ENCODE measurements at places on chromosomes 16 and 17.

- no peak for DNase-seq
Observed at GRCh38 chr16:67248073-67248400, 742 bp upstream of the SLC9A5 start.

GRCh38 chr17:20009052-20009301, 182 bp upstream of the SPECC1 start:
- no peak for DNase-seq

- DNase-seq = no peak
Observed at GRCh38 chr17:13784434-13785095, 182.8 kb upstream of the HS3ST3A1 start.

DNA sequence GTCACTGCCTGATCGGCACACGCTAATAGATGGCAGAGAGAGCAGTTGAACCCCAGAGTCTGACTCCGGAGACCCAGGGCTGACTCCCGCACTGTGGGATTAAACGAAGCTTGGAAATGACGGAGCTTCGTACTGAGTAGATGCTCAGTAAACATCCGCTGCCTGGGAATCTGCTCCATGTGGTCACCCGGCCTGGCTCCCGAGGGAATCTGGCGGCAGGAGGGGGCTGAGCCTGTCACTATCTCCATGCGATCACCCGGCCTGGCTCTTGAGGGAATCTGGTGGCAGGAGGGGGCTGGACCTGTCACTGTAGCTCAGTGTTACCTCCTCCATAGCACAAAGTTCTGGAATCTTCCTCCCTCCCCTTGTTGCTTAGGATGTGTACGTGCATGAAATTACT, 139.7 kb upstream of the CIBAR2 start:
- DNase-seq = no peak

DNA sequence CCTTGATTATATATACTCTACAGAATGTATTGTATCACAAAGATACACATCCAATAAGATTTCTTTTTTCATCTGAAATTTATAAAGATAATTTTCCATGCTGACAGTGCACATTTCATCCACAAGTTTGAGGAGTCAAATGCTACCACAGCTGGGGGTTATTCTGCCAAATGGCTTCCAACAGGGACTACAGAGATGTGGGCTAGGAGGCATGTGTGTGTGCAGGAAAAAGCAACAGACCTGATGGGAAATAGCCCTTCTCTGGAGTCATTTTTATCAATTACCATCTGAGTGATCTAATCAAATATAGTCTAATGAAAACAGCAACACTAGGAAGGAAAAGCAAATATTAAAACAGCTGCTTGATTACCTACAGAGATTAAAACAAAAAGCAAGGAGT, 290.5 kb downstream of the CEP112 start:
- DNase-seq = no peak

GRCh38 chr17:10616502-10617119, 40.5 kb downstream of the MYH3 start:
- peak; percentile 66 for DNase-seq

- DNase-seq = no peak
Observed at GRCh38 chr16:88977812-88978607, 1.0 kb upstream of the CBFA2T3 start.

GRCh38 chr16:81315271-81316175, 761 bp downstream of the GAN start:
- DNase-seq = peak; percentile 40

GRCh38 chr17:27282054-27282551, 11.8 kb upstream of the WSB1 start:
- DNase-seq = no peak

DNA sequence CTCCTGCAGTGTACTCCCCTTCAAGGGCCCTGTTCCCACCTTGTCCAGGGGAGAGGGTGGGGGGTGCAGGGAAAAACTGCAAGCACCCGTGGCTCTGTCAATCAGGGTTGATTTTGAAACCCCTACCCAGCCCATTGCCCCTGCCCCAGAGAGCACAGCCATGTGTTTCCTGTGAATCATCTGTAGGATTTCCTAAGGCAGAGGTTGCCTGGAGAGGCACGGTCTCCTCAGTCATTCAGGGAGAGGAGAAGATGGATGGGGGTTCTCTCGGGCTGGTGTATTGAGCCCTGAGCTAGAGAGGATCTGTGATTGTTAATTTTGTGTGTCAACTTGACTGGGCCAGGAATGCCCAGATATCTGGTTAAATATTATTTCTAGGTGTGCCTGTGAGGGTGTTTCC, 3.5 kb upstream of the AGRP start:
- DNase-seq = no peak

- DNase-seq = no peak
Observed at GRCh38 chr16:58366247-58367031, 25.8 kb upstream of the GINS3 start.

DNA sequence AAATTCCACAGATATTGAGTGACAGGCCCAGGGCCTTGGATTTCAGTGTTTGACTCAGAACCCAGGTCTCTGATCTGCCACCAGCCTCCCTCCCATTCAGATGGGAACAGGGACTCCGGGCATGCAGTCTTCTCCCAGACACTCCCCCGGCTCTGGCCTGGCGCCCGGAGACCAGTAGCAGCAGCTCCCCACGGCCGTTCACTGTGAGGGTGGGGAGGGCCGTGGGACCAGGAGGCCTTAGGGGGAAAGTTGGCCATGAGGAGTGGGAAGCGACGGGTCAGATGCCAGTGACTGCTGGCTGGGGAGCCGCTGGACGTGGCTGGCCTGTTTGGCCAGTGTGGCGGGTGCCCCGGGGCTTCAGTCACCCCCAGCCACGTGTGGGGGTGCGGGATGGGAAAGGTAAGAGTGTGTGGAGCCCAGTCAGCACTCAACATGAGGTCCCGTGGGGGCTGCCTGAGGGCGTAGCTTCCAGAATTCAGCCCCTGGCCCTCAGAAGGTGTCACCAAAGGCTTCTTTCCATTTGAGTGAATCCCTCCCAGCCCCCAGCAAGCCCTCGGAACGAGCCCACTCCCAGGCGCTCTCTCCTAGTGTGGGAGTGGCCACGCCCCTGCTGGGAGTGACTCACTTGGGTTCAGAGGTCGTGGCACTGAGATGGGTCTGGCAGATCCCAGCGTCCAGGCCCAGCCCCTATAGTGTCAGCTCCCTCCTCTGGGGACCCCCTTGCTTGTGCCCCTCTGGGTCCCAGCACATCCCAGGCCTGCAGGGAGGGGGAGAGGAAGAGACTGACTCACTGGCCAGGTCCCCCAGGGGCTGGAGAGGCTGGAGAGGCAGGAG, 309.4 kb downstream of the SEC14L1 start:
- DNase-seq = no peak

- DNase-seq = peak; percentile 96
Observed at GRCh38 chr17:81034779-81035520, at the start of gene BAIAP2. TSS of gene BAIAP2 (plus strand) at chr17:81035151. CDS start at chr17:81035255, 104 bp downstream.

DNA sequence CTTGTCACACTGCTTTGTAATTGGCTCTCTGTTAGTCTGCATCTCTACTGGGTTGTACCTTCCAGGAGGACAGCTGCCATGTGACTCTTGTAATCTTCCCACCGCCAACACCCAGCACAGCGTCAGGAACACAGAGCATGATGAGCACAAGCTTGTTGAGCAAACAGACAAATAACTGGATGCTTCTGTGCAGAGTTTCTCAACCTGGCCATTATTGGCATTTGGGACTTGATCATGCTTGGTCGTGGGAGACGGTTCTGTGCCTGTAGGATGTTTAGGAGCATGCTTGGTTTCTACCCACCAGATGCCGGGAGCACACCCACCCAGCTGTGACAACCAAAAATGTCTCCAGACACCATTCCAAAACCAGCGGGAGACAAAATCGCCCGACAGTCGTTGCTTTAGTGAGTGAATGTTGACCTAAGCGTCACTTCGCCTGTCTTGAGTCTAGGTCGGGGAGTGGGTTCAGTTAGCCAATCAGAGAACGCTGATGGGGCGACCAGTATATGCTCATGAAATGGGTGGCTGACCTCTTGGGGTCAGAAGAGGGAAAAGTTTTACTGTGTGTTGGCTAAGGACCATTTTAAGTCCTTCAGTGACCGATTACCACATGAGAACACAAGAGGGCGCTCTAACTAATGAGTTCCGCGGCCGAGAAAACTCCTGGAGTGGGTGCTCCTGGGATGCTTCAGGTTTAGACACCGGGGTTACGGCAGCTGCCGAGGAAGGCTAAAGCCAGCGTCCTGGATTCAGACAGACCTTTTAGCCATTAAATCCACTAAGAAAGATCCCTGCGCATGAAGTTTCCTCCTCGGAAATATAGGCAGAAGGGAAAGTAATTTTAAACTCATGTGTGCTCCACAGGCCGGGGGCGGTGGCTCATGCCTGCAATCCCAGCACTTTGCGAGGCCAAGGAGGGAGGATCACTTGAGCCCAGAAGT, 57.8 kb upstream of the TEX2 start:
- DNase-seq = peak; percentile 70

- no peak for DNase-seq
Observed at GRCh38 chr16:85321509-85322271, 209.4 kb upstream of the CIBAR2 start.

- DNase-seq = no peak
Observed at GRCh38 chr17:37828651-37829124, 83.8 kb upstream of the HNF1B start.

GRCh38 chr17:68184816-68185436, 62.9 kb upstream of the AMZ2 start:
- DNase-seq = peak; percentile 81

GRCh38 chr17:66476014-66476413, 173.6 kb downstream of the PRKCA start:
- no peak for DNase-seq

DNA sequence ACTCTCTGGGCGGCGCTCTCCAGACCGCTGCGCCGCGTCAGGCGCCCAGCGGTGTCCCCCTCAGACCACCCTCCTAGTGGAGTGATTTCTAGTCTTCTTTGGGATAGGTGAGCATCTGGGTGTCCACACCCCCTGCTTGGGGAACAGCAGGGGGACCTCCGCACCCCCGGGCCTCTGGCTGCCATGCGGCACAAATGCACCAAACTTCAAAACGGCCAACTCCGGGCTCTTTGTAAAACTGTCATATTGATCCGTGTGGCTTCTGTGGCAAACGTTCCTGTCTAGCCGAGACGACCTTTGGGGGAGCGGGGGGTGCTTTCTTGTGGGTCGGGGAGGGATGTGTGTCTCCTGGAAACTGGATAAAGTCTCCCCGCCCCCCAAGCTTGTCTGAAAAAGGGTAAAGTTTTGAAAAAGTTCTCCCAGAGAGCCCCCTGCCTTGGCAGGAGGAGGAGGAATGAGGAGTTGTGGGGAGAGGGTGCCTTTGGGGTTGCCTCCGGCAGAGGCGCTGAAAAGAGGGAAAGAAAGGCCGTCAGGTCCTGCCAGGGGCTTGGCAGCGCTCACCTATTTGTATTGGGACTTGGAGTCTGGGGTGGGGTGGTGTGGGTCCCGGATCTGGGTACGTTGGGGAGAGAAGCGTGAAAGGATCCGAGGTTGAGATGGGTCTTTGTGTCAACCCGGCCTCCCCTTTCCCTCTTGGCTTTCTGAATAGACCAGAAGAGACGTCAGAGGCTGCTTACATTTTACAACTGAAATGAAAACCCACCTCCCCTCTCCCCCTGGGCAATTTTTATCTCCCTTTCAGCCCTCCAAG, 2.2 kb upstream of the CHD3 start:
- peak; percentile 56 for DNase-seq

DNA sequence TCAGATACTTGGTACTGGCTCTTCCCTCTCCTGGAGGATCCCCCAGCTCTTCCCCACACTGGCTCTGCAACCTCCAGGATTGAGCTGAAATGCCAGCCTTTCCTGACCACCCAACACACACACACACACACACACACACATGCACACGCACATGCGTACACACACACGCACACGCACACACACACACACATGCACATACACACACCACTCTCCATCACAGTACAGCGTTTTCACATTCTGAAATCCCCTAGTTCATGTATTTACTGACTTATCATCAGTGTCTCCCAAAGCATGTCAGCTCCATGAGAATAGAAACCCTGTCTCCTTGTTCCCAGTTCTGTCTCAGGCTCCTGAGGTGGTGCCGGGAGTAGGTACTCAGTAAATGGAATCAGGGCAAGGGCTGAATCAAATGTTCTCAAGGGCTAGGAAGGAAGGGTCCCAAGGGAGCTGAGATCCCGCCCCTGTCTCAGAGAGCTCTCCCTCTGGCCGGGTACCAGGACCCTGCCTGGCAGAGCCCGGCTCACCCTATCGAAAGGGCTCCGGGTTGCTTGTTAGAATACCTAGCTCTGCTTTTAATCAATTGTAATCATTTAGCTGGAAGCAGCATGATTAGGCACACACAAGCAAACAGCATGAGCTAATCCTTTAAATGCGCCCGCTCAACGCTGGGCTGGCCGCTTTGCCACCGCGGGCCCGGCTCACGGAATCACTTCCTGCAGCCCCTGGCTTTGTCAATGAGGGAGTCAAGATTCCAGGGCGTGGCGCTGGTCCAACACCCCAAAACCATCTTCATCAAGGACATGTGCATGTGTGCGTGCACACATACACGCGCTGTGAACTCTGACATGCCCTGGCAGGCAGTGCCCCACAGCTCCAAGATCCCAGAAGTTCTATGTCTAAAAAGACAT, 140.7 kb downstream of the C16orf78 start:
- DNase-seq = no peak

- DNase-seq = no peak
Observed at GRCh38 chr17:42025191-42025579, 5.3 kb downstream of the NKIRAS2 start.

GRCh38 chr16:82280867-82281266, 110.8 kb upstream of the MPHOSPH6 start:
- no peak for DNase-seq

DNA sequence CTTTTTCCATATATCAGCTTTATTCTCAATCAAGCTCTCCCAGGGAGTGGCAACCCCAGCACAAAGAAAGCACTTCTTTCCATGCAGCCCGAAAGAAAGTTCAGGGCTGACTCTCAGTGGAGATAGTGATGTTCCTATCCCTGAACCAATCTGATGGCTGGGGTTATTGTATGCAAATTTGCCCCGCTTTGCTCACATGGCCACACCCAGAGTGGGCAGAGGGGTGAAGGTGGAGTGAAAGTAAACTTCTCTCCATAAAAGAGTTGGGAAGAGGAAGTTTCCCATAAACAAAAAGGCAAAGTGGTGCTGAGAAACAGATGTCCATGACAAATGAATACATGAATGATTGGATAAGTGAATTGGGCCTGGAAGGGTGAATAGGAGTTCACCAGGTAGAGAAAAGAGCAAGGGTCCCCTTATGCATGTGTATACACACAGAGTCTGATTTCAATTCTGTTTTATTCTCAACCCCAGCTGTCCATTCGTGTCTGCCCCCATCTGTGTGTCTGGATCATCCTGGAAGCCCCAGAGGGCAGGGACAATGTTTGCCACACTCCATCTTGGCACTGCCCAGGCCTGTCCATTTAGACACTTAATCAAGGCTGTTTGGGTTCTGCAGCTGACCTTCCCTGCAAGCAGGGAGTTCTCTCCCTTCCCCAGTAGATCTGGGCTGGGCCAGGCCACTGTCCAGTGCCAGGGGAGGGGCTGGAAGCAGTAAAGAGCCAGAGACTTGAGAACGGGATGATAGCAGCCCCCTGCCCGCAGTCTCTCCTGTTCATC, 14.1 kb upstream of the NGFR start:
- no peak for DNase-seq

GRCh38 chr17:39198186-39198566, 707 bp upstream of the CACNB1 start:
- DNase-seq = no peak

GRCh38 chr17:77373299-77374169, 232.8 kb downstream of the SEC14L1 start:
- DNase-seq = peak; percentile 50

GRCh38 chr16:67786491-67786890, 19.9 kb downstream of the RANBP10 start:
- DNase-seq = no peak

GRCh38 chr17:2304931-2305330, 1.2 kb downstream of the SRR start:
- DNase-seq = no peak

- DNase-seq = no peak
Observed at GRCh38 chr16:29192329-29193247, 207.7 kb downstream of the LAT start.

- no peak for DNase-seq
Observed at GRCh38 chr16:52491216-52491615, 55.7 kb downstream of the TOX3 start.

All from CD4-positive, alpha-beta T cell treated with Interleukin-2 at 100 ng/mL for 4 hours (primary cell).